ENCODE measurements at places on chromosomes 13 and 19.

DNA sequence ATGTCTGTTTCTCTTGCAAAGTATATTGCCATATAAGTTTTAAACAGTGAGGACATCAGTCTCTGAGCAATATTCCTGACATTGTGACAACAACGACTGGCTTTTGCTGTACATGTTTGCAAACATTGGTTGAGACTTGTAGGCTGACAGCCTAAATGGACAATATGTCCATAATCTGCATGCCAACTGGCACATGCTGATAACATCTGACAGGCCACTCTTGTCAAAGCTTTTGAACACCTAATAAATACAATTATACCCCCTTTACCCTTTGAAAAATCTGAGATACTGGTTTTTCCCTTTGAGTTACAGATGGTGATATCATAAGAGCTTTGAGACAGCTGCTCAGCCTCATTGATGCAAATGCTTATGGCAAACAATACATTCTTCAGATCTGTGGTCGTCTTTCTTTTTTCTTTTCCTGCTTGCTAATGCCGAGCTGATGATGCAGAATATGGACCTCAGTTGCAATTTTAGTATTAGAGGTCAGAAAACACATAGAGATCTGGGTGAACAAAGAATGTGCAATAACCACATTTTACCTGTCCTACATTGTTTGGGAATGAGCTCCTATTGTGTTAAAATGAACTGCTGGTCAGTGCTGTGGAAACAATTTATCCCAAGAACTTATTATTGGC lies 114.9 kb downstream of the RFC3 start:
- DNase-seq = peak; percentile 27

GRCh38 chr19:43380771-43381386 lies 27.4 kb downstream of the CD177 start:
- no peak for DNase-seq

- no peak for DNase-seq
Observed at GRCh38 chr19:19081642-19082151, 17.9 kb downstream of the SLC25A42 start.

DNA sequence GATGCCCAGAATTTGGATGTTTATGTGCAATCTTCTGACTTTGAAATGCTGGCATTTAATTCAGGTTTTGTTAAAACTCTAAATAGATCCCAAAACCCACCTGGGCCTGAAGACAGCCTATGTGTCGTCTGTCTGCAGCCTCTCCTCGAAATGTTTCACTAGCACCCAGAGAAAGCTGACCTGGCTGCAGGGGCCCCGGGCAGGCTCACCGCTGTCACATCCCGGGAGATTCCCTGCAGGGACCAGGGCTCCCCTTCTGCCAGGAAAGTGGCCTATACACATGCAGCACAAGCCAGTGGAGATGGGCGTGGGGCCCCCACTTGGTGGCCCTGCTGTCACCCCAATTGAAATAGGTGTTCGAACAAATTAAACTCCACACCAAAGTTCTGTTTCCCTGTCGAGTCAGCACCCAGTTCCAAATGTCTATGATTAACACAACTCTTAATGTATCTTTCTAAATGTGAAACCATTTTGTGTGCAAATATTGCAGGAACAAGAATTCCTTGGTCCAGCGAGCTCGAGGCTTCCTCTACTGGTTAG lies 145.8 kb upstream of the ZNF507 start:
- DNase-seq = no peak

DNA sequence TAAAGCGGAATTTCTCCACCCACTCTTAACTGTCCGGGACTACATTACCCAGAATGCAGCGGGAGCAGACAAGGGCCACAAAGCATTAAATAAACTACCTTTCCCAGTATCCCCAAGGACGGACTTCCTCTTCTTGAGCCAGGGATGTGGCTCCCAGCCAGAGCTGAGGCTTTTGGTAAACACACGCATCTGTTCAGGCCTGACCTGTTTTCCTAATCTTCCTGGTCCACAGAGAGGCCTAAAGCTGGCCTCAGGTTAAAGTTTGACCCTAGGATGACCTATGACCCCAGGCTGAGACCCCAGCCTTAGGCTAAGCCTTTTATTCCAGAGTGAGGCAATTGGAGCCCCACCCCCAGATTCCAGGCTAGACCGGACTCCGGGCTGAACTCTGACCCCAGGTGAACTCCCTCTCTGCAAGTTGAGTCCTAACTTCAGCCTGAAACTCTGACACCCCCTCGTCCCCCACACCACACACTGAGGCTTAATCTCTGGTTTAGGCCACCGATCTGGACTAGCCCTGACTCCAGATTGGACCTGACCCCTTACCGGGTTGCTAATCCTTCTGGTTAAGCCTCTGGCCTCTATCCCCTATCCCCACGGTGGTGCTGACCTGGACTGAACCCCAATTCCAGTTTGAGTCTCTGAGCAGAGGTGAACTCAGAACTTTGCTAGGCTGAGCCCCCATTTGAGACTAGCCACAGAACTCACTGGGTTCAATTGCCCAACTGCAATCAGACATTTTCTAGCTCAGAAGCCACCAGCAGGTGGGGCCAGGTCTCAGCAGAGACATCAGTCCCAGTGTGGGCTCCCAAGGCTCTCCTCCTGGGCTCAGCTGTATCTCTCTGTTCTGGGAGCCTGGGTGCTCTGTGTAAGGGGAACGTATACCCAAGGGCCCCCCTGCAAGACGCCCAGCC lies 750 bp upstream of the GPR108 start:
- peak; percentile 76 for DNase-seq

GRCh38 chr13:71359641-71360040 lies 507.4 kb downstream of the DACH1 start:
- DNase-seq = no peak

GRCh38 chr19:46610851-46611770 lies 10.0 kb downstream of the CALM3 start:
- no peak for DNase-seq

DNA sequence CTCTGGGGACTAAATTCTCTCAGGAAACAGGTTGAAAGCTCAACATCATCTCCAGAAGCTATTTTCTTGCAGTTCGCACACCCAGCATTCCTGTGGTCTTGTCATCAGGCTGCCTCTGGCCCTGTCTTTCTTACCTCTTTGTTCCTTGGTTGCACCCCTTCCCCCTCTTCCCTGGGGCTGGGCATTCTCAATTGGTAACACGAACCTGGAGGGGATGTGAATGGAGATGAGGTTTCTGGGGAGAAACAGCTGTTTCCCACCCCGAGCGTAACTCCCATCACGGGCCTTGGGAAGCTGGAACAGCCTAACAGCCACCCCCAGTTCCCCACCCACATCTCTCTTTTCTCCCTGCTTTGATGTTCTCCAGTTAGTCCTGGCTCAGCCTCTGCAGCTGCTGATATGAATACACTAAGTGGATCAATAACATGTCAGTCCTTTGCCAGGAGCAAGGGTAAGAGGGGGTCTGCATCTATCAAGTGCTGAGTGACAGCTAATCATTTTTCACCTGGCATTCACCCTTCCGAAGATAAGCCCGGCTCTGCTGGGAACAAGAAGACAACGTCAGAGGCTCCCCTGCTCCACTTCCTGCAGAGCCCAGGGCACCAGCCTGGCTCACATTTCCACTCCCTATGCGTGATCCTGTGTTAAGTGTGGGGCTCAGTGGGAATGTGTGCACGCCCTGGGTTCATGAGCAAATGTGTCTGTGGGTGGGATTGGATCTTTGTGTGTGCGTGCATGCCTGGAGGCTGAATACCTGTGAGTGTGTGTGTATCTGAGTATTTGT lies 74.0 kb upstream of the KCTD15 start:
- peak; percentile 96 for DNase-seq

DNA sequence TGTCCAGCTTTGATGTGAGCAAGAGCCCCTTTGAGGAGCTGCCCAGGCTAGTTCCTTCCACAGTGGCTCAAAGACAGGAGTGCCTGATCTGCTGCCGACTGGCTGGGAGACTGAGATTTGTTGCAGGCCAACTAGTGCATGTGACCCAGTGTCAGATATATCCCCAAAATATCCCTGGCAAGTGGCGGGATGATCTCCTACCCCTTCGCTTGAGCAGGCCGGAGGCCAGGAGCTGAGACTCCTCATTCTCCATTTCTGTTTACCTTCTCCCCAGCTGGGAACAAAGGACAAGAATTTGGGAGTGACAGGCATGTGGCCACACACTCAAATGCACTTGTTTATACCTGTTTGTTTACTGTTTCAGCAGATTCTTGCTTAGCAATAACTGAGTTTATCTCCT lies 37.1 kb upstream of the XPO4 start:
- no peak for DNase-seq

GRCh38 chr13:44734201-44734707 lies 158.1 kb upstream of the TSC22D1 start:
- DNase-seq = no peak

GRCh38 chr13:37640499-37640898 lies 41.9 kb upstream of the POSTN start:
- DNase-seq = peak; percentile 63

DNA sequence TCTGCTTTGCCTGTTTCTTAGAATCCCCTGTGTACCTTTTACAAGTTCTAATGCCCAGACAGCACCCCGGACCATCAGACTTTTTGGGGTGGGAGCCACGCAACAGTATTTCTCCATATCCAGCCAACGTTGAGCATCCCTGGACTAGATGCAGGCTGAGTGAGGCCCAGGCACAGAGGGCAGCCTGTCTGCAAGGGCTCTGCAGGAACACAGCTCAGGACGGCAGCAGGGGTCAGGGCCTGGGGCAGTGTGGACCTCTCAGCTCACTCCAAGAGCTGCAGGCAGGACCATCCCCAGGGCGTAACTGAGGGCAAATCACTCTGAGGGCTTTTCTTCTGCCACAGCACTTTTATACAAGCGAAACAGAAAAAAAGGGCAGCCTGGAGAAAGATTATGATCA lies 95.8 kb downstream of the DNAJC15 start:
- DNase-seq = no peak

GRCh38 chr13:95235199-95235756 lies 66.0 kb downstream of the ABCC4 start:
- no peak for DNase-seq

GRCh38 chr19:39811064-39811463 lies 22.9 kb downstream of the DYRK1B start:
- DNase-seq = no peak

DNA sequence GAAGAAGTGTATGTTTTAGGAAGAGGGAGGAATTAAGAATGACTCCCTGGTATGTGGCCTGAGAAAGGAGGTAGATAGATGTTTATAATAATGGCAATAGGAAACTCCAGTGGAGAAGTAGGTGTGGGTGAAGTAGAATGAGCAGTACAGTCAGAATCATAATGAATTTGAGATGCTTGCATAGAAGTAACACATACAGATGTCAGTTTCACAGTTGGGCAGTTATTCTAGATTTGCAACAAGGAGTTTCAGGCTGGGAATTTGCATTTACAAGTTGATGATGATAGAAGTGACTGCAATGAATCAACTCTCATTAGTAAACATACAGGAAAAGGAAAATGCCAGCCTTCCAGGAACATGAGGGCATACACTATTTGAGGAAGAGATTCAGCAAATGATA lies 149.0 kb downstream of the SLITRK1 start:
- no peak for DNase-seq

DNA sequence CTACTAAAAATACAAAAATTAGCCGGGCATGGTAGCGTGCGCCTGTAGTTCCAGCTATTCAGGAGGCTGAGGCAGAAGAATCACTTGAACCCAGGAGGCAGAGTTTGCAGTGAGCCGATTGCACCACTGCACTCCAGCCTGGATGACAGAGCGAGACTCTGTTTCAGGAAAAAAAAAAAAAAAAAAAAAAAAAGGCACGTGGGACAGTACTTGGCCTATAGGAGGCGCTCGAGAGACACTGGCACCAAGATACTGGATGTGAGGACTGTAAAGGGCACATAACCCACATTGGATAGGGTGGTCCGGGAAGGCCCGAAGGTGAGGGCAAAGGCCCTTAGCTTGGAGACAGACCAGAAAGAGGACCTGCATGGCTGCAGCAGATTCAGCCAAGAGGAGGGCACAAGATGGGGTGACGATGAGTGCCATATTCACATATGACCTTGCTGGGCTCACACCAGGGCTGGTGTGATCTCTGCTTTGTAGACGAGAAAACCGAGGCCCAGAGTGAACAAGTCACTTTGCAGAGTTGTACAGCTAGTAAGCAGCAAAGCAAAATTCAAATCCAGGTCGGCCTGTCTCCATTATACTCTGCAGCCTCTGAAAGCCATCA lies 89.4 kb downstream of the DPF1 start:
- DNase-seq = peak; percentile 28

- DNase-seq = no peak
Observed at GRCh38 chr19:38034492-38034860, 127.5 kb downstream of the SIPA1L3 start.

DNA sequence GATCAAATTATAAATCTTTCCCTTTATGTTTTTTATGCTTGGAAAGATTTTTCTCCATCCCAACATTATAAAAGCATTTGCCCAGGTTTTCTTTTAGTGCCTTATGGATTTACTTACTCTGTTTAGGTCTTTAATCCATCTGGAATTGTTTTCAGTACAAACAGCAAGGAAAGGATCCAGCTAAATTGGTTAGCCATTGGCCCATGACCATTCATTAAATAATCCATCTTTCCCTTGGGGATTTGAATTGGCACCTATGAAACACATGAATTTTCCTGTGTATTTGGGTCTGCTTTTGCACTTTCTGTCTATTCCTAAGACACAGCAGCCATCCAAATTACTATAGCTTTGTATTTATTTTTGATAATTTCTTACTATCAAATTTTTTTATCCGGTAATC lies 28.8 kb upstream of the SHKBP1 start:
- no peak for DNase-seq

- DNase-seq = no peak
Observed at GRCh38 chr19:1685046-1685445, 32.6 kb upstream of the TCF3 start.

DNA sequence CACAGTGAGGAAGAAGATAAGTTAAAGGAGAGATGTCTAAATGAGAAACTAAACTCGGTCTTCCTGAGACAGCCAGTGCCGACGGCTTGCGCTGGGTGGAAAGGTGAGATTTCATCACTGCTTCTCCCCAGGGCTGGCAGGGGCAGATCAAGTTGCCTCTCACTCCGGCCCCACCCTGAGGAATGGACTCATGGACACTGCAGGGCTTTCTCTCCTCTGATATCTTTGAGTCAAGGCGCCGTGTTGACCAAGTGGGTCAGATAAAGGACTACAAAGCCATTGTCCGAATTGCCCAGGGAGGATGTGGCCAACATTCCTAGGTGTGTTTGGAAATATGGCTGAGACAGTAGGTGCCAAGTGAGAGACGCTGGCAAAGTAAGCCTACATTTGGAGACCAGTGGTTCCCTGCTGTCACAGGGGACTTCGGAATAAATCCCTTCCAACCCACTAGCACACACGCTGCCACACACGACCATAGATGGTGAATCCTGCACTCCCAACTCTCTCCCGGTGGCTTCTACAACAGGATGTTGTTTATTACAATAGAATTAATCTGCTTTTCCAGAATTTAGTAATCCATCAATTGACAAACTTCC lies 156.5 kb upstream of the TSC22D1 start:
- no peak for DNase-seq

DNA sequence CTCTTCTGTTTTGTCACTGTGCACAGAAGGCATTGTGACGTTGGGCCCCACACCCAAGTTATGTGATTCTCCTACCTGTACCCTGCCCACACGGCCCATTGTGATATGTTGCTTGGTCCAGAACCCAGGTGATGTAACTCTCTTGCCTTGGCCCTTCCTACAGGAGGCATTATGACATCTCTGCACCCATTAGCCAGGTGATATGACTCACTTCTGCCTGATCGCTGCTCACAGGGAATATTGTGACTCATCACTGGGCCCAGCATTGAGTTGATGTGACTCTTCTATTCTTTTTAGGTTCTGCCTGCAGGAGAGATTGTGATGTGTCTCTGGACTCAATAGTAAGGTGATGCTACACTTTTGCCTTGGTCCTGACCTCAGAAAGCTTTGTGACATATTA lies 65.4 kb upstream of the ZNF91 start:
- no peak for DNase-seq

All from SJCRH30 (cell line).